ENCODE measurements at places on chromosomes 7 and 10. TPM values are rescaled to one million over a fixed set of nuclear protein-coding genes. Genes with fewer than 3 reads are reported as not detected.

Gene OR2A5
- not detected for total RNA-seq

Gene C10orf67
- total RNA-seq = not detected

Gene DNAJC2
- total RNA-seq = 12.8 TPM

Gene MEST
- total RNA-seq = 23.5 TPM

Gene CYP2E1
- total RNA-seq = 6.5 TPM

Gene TAS2R4
- total RNA-seq = 0.94 TPM

Gene UNCX
- total RNA-seq = not detected

Gene PPP1R3A
- 0.08 TPM for total RNA-seq

DNA sequence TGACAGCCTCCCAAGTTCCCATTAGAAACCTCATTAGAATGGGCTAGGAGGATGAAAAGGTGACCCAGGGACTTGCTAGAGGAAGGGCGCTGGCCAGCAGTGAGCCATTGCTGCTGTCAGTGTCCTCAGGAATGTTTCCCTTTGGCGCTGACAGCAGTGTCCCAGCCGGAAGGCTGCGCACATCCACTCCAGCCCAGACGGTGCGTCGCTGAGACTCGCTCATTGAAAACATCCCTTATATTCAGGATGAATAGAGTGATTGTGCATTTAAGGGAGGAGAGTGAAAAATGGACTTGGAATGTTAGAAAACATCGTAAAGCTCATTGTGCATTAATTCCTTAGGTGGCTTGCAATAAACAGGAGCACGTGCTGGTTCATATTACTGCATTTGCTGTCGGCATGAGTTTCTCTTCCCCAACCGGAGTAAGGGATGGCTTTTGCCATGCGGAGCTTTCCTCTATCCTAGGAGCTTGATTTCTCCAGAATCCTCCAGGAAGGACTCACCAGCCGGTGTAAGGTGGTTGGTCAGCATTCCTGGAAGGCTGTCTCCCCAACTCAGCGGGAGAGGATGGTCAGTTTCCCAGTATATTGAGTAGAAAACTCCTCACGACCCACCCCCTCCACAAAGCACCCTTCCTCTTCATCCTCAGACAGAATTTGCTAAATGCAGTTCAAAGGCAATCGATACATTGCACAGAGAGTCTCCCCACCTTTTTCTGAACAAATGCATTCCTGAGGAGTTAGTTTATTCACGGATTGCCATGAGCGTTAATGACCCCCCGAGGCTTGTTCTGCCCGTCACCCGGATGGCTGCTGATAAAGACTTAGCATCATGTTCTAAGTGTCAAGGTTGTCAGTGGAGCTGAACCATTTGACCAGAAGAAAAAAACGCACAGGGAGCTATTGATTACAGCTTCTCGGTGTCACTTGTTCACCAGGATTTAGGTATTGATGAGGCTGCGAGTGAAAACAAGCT, 201.8 kb downstream of the EBF3 start:
- no peak overlapping the region for H3K27ac ChIP-seq
- H3K4me1 ChIP-seq = no peaks in the 10 kb centered on the region
- H3K4me3 ChIP-seq = no peak overlapping the region
- H3K27me3 ChIP-seq = no peaks in the 10 kb centered on the region
- no peak for DNase-seq

GRCh38 chr7:131546126-131546525, 10.3 kb downstream of the PODXL start:
- H3K27me3 ChIP-seq = no peaks in the 10 kb centered on the region
- H3K27ac ChIP-seq = no peak overlapping the region
- no peak overlapping the region for H3K4me3 ChIP-seq
- no peak for DNase-seq
- no peaks in the 10 kb centered on the region for H3K36me3 ChIP-seq
- peaks cover 20% of the 10 kb centered on the region for H3K4me1 ChIP-seq

DNA sequence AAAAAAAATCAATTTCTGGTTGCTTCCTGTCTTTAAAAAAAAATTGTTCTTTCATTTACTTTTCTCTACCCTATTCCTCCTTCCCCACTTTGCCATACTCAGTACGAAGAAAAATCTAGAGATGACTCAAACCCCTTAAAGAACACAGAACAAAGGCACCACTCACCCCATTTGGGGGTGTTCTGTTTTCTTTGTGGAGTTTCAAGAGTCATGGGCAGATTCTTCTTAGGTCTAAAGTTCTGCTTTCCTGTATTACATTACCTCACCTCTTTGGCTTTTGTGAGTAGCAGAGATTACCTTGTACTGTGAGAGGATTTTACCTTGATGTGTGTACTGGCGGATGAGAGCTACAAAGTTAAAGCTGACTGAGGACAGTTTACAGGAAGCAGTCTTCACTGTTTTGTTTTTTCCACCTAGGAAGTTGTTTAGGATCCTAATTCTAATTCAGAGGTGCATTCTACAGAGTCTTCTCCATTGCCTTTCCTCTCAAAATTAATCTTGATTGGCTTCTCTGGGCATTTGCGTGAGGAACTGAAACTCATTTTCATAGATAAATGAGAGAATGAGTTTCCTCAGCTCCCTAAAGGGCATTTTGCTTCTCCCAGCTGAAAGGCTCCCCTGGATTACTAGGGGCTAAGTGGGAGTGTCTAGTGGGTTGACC, 20.7 kb downstream of the AVL9 start:
- no peaks in the 10 kb centered on the region for H3K27me3 ChIP-seq
- DNase-seq = no peak
- H3K4me1 ChIP-seq = no peaks in the 10 kb centered on the region
- H3K36me3 ChIP-seq = no peaks in the 10 kb centered on the region
- H3K27ac ChIP-seq = no peak overlapping the region

- H3K4me3 ChIP-seq = no peak overlapping the region
- no peaks in the 10 kb centered on the region for H3K27me3 ChIP-seq
- H3K27ac ChIP-seq = no peak overlapping the region
- no peaks in the 10 kb centered on the region for H3K4me1 ChIP-seq
Measured at GRCh38 chr7:30994206-30995100, 30.7 kb downstream of the GHRHR start.

DNA sequence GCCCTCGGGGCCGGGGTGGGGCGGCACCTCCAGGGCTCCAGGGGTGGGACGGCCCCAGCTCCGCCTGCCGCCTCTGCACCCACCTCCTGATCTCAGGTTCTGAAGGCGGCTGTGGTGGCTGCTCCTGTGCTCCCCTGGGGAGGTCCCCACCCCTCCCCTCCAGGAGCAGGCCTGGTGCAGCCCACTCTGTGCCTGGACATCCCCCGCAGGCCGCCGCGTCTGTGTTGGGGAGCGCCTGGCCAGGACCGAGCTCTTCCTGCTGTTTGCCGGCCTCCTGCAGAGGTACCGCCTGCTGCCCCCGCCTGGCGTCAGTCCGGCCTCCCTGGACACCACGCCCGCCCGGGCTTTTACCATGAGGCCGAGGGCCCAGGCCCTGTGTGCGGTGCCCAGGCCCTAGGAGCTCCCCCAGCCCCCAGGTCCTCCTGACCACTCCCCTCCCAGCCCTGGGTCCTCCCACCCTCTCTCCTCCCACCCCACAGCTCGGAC, 5.5 kb downstream of the CYP2W1 start:
- no peak overlapping the region for H3K27ac ChIP-seq
- H3K4me3 ChIP-seq = no peak overlapping the region
- DNase-seq = no peak
- no peaks in the 10 kb centered on the region for H3K36me3 ChIP-seq

- no peak for DNase-seq
- H3K27ac ChIP-seq = no peak overlapping the region
- no peaks in the 10 kb centered on the region for H3K36me3 ChIP-seq
- H3K4me3 ChIP-seq = no peak overlapping the region
Measured at GRCh38 chr7:44101966-44102845, 1.9 kb upstream of the AEBP1 start.

DNA sequence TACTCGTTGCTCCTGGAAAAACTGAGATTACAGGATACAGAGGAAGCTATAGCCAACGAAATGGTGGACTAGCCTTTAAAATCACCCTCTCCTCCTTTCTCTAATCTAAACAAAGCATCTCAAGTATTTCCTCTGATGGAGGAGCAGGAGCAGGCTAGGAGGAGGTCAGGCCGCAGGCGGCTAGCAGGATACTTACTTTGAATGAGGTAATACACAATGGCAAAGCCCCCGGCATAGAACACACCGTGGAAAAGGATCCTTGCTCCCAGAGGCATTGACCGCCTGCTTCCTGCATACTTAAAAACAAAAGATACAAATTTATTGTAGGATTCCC, 64.4 kb downstream of the STK17A start:
- DNase-seq = no peak
- H3K4me1 ChIP-seq = peaks cover 21% of the 10 kb centered on the region
- no peak overlapping the region for H3K4me3 ChIP-seq

DNA sequence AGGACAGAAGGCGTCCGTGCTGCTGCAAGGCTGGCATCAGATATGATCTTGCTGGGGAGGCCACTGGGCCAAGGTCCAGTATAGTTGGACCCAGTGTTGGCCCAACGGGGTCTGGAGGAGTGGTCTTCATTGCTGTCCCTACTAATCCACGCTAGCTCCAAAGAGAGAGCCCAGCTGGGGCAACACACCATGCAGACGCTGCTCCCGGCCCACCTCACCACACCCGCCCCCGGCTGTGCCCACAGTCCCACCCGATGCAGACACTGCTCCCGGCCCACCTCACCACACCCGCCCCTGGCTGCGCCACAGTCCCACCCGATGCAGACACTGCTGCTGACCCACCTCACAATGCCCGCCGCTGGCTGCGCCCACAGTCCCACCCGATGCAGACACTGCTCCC, 121.5 kb downstream of the VIPR2 start:
- H3K36me3 ChIP-seq = no peaks in the 10 kb centered on the region
- DNase-seq = peak; percentile 21
- no peaks in the 10 kb centered on the region for H3K27me3 ChIP-seq
- H3K4me3 ChIP-seq = no peak overlapping the region
- no peaks in the 10 kb centered on the region for H3K4me1 ChIP-seq
- no peak overlapping the region for H3K27ac ChIP-seq

DNA sequence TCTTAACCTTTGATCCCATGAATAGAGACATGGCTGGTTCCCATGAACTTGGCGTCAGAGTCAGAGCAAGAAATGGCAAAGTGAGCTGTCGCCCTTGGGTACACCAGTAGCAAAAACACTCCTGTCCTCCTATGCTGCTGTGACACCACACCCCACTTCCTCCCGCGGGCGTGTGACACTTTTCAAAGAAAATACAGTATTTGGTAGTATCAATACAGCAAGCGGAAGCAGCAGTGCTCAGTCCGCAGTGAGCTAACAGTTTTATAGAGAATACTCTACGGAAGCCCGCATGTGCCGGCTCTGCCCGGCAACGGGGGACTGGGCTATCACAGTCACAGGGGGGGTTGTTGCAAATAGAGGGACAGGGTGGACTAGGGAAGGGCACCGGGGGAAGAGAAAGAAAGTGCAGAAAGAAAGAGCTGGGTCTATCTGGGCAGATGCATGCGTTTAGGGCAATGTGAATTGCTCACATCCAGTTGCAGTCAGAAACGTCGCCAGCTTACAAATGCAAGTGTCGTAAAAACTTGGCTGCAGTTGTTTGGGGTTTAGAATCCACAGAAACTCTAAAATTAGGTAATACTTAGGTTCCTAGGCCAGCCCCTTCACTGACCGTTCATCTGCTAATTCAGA, 49.8 kb downstream of the PRKCQ start:
- no peaks in the 10 kb centered on the region for H3K36me3 ChIP-seq
- H3K27ac ChIP-seq = no peak overlapping the region
- H3K4me1 ChIP-seq = no peaks in the 10 kb centered on the region
- H3K4me3 ChIP-seq = no peak overlapping the region

GRCh38 chr7:41428381-41428780, 274.5 kb downstream of the INHBA start:
- H3K27ac ChIP-seq = no peak overlapping the region
- H3K27me3 ChIP-seq = no peaks in the 10 kb centered on the region
- DNase-seq = no peak
- H3K4me1 ChIP-seq = no peaks in the 10 kb centered on the region

GRCh38 chr10:71389768-71390460, 6.8 kb upstream of the CDH23 start:
- DNase-seq = no peak
- no peaks in the 10 kb centered on the region for H3K27me3 ChIP-seq
- no peaks in the 10 kb centered on the region for H3K4me1 ChIP-seq
- no peak overlapping the region for H3K27ac ChIP-seq
- no peaks in the 10 kb centered on the region for H3K36me3 ChIP-seq

- H3K36me3 ChIP-seq = no peaks in the 10 kb centered on the region
- no peaks in the 10 kb centered on the region for H3K4me1 ChIP-seq
- H3K4me3 ChIP-seq = no peak overlapping the region
- no peaks in the 10 kb centered on the region for H3K27me3 ChIP-seq
- no peak overlapping the region for H3K27ac ChIP-seq
Measured at GRCh38 chr7:100407285-100408180, 21.0 kb downstream of the ZCWPW1 start.

DNA sequence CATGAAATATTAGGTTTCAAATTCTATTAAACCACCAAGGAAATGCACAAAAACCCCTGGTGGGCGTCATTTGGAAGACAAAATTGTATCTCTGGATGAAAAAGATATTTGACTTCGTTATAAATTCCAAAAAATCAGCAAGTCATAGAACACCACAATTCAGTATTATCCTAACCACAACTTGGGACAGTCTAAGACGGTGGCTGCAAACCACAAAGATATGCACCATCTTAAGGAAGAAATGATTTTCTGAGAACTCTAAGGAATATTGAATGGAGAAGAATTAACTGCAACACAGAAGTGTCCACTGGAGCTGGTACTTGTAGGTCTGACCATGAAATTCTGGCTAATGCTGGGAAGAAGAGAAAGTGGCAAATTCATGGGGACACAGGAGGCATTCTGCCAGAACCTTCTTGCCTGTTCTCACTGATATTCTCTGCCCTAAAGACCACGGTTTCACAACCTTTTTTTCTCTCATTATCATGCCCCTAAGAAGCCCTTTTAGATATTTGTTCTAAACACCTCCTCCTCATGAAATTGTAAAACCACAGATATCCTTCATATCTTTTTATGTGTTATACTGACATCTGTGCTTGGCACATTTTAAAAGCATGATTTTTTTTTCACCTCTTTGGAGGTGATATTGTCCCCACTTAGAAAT, 92.9 kb downstream of the SFMBT2 start:
- no peaks in the 10 kb centered on the region for H3K27me3 ChIP-seq
- DNase-seq = no peak
- H3K4me1 ChIP-seq = no peaks in the 10 kb centered on the region
- H3K27ac ChIP-seq = no peak overlapping the region

- no peaks in the 10 kb centered on the region for H3K4me1 ChIP-seq
- no peaks in the 10 kb centered on the region for H3K27me3 ChIP-seq
- no peak overlapping the region for H3K27ac ChIP-seq
- H3K36me3 ChIP-seq = no peaks in the 10 kb centered on the region
Measured at GRCh38 chr7:115511330-115511729, 519.2 kb downstream of the TFEC start.

GRCh38 chr10:81096558-81096957, 558.9 kb downstream of the SH2D4B start:
- H3K4me1 ChIP-seq = no peaks in the 10 kb centered on the region
- no peak for DNase-seq
- H3K36me3 ChIP-seq = no peaks in the 10 kb centered on the region
- no peaks in the 10 kb centered on the region for H3K27me3 ChIP-seq
- no peak overlapping the region for H3K27ac ChIP-seq

DNA sequence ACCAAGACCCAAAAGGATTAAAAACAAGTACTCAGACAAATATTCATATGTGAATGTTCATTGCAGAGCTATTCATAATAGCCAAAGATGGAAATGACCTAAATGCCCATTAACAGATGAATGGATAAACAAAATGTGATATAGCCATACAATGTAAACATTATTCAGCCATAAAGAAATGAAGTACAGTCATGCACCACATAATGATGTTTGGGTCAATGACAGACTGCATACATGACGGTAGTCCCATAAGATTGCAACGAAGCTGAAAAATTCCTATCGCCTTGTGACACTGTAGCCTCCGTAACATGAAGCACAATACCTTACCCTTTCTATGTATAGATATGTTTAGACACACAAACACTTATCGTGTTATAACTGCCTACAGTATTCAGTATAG, 97.9 kb downstream of the ABLIM1 start:
- H3K4me1 ChIP-seq = no peaks in the 10 kb centered on the region
- no peak overlapping the region for H3K4me3 ChIP-seq
- no peaks in the 10 kb centered on the region for H3K27me3 ChIP-seq
